Foreskin keratinocyte (primary cell): ENCODE measurements at places on chromosomes 11 and 22. TPM values are rescaled to one million over a fixed set of nuclear protein-coding genes. Genes with fewer than 3 reads are reported as not detected.

DNA sequence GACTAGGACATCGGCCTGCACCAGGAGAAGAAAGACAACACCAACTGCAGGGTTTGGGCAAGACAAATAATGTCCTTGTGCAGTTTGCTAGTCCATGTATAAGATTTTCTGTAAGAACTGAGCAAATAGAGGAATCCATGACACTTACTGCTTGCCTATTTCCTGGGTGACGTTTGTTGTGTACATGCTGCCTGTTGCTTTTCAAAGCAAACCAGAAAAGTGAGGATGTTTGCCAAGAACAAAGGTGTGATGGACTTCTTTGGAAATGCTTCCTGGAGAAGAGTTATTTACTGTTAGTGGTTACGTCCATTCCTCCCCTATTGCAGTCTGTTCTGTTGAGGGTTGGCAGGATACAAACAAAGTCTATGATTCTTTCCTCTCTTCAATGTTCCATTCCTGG is 126.5 kb downstream of the CASP12 start:
- DNase-seq, result peak; percentile 70

GRCh38 chr11:8802251-8802650 is 108.7 kb upstream of the AKIP1 start:
- no peak for DNase-seq

Gene PIK3C2A
- total RNA-seq, result 51.4 and 62.0 TPM in 2 replicates

Gene PDE2A
- 1.4 and 1.8 TPM in 2 replicates for total RNA-seq

GRCh38 chr22:43823353-43823908 is 11.3 kb upstream of the EFCAB6 start:
- no peak for DNase-seq
